ENCODE measurements at places on chromosomes 3 and 15. TPM values are rescaled to one million over a fixed set of nuclear protein-coding genes. Genes with fewer than 3 reads are reported as not detected.

Gene ZNF148
- 35.0 TPM for total RNA-seq

DNA sequence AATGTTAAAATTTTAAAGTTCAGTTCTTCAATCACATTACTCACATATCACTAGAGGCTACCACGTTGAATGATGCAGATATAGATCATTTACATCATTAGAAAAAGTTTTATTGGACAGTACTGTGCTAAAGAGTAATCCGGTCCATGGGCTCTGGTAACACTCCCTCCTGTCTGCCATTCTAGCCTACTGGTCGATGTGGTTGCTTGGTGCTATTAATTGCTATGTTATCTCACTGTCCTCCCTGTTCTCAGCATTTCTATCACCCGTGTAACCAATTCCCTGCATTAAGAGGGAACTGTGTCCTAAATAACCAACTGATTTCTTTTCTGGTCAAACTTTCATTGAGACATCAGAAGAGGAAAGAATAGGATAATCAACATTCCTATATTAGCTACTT is 347.5 kb upstream of the RBMS3 start:
- H3K36me3 ChIP-seq, result no peaks in the 10 kb centered on the region
- no peaks in the 10 kb centered on the region for H3K27me3 ChIP-seq
- H3K27ac ChIP-seq, result no peak overlapping the region
- DNase-seq, result no peak
- no peaks in the 10 kb centered on the region for H3K4me1 ChIP-seq

DNA sequence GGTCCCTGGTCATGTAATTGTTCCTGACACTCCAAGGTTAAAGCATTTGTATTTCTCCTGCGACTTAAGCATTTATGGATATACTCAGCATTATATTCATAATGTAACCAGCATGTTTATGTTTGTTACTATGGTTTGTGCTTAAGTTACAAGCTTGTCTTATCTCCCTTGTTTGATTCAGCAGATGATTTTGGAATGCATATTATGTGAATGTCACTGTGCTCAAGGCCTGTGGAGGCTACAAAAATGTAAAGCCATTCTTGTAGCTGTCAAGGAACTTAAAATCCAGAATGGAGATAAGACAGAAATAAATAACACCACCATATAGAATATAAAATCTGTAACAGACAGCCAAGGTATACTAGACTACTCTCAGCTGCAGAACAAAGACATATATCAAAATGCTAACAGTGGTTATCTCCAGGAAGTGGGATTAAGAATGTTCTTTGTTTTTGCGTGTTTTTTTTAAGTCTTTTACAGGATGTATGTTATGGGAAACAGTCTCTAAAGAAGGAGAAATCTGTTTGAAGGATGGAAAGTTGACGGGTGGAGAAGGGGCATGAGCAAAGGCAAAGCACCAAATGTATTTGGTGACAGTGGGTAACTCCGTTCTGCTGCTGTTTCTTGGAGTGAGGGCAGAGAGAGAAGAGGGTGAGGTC is 61.4 kb downstream of the IGF2BP2 start:
- H3K4me1 ChIP-seq, result peaks cover 45% of the 10 kb centered on the region
- no peak overlapping the region for H3K27ac ChIP-seq
- no peaks in the 10 kb centered on the region for H3K36me3 ChIP-seq
- H3K4me3 ChIP-seq, result no peak overlapping the region

Gene PATL2
- 1.2 TPM for total RNA-seq

Gene KCNAB1
- total RNA-seq, result not detected

Gene CYP8B1
- total RNA-seq, result 0.12 TPM

Gene ZNF619
- total RNA-seq, result 7.3 TPM

- DNase-seq, result no peak
- H3K27me3 ChIP-seq, result 0 out of 2 replicates have a peak, but pooled peaks cover 3% of the 10 kb centered on the region
- no peak overlapping the region for H3K27ac ChIP-seq
- H3K4me1 ChIP-seq, result no peaks in the 10 kb centered on the region
- no peaks in the 10 kb centered on the region for H3K36me3 ChIP-seq
These were observed 65.2 kb downstream of the RARB start for GRCh38 chr3:25493246-25493645.

DNA sequence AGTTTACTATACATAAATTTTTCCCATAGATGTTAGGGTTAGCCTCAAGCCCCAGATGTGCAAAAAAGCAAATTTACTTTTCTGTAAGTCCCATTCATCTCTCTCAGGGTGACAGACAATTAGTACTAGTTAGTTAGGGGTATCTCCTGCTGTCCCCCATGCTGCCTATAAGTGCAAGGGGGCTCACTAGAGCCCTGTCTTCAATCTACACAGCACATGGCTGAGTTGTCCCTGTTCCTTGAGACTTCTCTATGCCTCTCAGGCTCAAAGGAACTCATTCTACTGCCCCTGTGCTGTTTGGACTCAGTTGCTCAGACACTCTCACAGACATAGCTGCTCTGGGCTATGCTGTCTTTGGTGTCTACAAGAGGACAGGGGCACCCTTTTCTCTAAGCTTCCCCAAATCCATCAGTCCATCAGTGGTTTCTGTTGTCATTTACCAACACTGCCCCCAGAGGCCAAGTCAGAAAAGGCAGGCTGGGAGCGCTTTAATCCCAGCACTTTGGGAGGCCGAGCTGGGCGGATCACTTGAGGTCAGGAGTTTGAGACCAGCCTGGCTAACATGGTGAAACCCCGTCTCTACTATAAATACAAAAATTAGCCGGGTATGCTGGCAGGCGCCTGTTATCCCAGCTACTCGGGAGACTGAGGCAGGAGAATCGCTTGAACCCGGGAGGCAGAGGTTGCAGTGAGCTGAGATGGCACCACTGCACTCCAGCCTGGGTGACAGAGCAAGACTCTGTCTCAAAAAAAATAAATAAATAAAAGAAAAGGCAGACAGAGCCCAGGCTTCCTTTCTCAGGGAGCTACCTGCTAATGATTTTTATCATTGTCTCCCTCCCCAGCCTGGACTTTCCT is 31.4 kb upstream of the PRTG start:
- no peaks in the 10 kb centered on the region for H3K36me3 ChIP-seq
- H3K4me1 ChIP-seq, result no peaks in the 10 kb centered on the region
- peak; percentile 40 for DNase-seq
- no peaks in the 10 kb centered on the region for H3K27me3 ChIP-seq
- no peak overlapping the region for H3K27ac ChIP-seq
